Stimulated activated CD8-positive, alpha-beta memory T cell treated with anti-CD3 and anti-CD28 coated beads, Interleukin-4, amount 100 ng/mL, for 48 hours (primary cell): ENCODE measurements at places on chromosomes 11 and 22.

- peak; percentile 69 for DNase-seq
Measured at GRCh38 chr22:39266398-39267030, 21.7 kb upstream of the PDGFB start.

DNA sequence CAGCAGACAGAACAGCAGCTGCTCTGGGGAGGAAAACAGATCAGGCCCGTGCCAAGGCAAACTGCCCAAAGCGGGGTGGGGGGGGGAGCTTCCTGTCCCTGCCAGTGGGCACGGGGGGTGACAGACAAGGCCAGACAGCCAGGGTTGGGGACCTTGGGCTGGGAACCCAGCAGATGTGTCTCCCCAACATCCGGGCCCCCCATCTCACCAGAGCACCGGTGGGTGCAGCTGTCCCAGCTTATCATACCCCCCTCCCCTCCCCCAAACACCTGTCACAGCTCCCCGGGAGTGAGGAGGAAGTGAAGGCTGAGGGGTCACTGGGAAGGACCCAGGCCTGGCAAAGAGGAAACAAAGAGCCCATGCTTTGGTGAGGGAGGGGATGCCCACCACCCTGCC, 1.3 kb downstream of the PPP1R14B start:
- peak; percentile 46 for DNase-seq

- DNase-seq: no peak
Measured at GRCh38 chr11:33292311-33292710, 35.1 kb downstream of the HIPK3 start.

DNA sequence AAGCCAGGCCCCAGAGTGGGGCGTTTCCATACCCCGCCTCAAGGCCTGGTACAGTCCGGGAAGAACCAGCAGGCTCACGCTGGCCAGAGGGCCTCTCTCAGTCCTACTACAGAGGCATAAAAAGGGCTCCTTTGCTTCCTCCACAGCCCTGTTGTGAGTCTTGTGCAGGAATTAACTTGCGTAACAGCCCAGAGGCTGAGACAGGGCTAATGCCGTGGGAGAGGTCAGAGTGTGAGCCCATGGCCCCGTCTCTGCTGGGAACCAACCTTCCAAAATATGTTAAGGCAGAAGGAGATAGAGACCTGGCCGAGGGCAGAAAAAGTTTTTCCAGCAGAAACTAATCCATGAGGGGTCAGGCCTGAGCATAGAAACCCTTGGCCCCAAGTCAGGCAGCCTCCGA, 19.9 kb upstream of the TMEM184B start:
- no peak for DNase-seq

DNA sequence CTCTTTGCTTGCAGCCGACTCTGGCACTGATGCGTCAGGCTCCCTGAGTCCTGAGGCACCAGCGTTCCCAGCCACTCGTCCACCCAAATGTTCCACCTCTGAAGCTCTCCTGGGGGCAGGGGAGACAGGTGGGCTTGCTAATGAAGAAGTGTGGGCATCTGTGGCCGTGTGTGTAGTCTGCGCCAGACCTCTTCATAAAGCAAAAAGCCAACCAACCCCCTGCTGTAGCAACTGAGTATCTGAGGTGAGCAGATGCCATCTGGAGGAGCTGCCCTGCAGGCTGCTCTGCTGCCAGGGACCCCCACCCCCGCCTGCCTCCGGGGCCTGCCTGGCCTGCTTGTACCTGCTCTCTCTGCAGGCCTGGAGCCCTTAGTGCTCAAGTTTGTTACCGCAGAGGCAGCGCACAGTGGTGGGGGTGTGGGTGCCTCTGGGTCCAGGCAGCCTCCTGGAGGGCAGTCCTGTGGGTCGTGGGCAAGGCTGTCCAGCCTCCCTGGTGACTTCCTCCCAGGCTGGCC, 272.5 kb downstream of the TBC1D22A start:
- no peak for DNase-seq
